ENCODE measurements at places on chromosomes 4 and X. TPM values are rescaled to one million over a fixed set of nuclear protein-coding genes. Genes with fewer than 3 reads are reported as not detected.

Gene SLC10A4
- polyA plus RNA-seq, result not detected

Gene MBTPS2
- 3.5 TPM for polyA plus RNA-seq

Gene PLAC8
- 884 TPM for polyA plus RNA-seq

Gene PITX2
- not detected for polyA plus RNA-seq

Gene FATE1
- polyA plus RNA-seq, result not detected

Gene SHROOM2
- polyA plus RNA-seq, result not detected

Gene TMEM164
- polyA plus RNA-seq, result 1.4 TPM

Gene CTAG1B
- not detected for polyA plus RNA-seq

Gene INTU
- 0.11 TPM for polyA plus RNA-seq

Gene ADAM29
- 0.59 TPM for polyA plus RNA-seq

Gene LGI2
- not detected for polyA plus RNA-seq

Gene SATL1
- polyA plus RNA-seq, result 0.05 TPM

Gene GAGE12H
- not detected for polyA plus RNA-seq

Gene CDX4
- polyA plus RNA-seq, result not detected

Gene SPANXN4
- polyA plus RNA-seq, result not detected

Gene FAM47A
- polyA plus RNA-seq, result not detected

Gene TRIM61
- polyA plus RNA-seq, result 1.9 TPM

Gene SMIM10
- polyA plus RNA-seq, result not detected

Gene ZCCHC12
- polyA plus RNA-seq, result not detected
